ENCODE measurements at places on chromosomes 2 and 18.
A peak's percentile ranks its signal among the peaks of the same experiment; 100 is the strongest.

GRCh38 chr2:101263377-101263800, 10.7 kb downstream of the CNOT11 start:
- DNase-seq = no peak

GRCh38 chr2:8107150-8107549, 574.7 kb upstream of the ID2 start:
- DNase-seq = no peak

DNA sequence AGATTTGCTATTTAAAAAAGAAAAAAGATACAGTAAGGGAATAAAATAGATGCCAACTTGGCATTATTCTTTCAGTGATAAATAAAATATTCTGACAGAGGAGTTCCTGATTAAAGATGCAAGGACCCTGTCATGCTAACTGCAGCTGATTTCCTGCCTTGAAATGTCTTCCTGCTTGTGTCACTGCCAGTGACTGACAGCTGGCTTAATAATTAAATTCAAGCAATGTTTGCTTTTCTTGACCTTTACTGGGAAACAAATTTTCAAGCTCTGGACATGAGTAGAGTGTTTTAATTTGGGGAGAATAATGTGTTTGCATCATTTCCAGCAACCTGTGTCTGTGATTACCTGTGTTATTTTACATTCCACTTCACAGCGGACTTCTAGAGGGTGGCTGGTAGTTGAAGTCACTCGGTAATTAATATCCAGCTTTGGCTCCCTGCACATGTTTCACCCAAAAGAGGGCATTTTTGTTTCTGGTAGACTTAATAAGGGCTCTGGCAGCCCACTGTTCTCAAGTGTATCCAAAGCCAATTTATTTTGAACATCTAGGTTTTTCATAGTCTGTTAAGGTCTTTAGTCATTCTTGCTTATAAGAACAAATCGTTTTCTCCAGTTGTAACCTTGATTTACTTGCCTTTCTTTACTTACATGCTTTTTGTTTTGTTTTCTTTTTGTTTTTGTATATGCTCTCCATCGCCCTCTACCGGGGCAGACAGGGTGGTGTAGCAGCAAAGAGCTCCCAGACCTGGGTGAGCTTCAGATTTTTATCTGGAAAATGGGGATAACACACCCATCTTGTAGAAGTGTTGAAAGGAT, 48.5 kb upstream of the PROKR1 start:
- DNase-seq = peak; percentile 23

DNA sequence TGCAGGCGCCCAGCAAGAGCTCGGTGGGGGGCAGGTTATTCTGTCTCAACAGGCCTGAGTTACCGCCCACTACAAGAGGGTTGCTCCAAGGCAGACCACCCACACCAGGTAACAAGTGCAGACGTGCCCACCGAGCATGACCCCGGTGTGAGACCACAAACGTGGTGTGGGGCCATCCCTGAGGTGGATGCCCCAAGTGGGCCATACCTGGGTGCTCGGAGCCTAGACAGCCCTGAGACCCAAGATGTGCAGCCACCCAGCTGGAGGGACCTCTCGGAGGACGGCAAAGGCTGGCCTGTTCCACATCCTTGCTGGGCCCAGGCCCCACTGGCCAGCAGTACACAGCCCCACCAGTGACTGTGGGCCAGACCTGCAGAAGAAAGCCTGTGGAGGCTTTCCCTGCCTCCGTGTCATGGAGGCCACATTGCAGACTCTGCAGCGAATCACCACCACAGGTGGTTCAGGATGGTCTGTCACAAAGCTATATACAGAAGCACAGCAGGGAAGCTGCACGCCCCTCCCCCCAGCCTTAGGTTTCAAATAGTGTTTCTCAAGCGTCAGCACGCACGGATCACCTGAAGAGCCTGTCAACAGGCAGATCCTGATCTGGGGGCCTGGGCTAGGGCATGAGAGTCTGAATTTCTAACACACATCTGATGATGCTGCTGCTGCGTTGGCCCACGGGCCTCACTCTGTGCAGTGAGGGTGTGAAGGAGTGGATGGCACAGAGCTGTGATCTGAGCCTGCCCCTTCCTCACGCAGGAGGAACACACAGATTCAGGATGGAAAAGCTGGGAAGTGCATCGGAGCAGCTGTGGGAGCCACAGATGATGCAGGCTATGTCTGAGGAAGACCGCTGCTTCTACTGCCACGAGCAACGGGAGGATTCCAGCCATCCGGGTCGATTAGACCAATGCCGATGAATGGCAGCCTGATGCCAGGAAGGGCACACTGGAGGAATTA, 96.8 kb downstream of the UXS1 start:
- DNase-seq = no peak

DNA sequence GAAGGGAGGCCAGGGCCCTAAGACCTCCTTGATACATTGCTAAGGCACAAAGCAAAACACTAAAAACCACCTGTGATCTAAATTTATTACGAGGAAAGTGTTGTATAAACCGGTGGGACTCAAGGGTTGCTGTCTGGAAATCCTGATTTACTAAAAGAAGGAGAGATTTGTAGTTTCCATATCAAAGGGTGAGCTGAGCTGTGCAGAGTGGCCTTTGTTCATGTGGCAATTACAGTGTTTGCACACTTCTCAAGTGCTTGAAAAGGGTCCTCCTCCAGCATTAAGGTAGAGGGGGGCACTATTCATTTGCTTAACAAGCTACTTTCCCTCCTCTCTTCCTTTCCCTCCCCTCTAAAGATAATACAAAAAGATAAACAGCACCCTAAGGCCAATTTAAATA, 30.5 kb upstream of the ITGA4 start:
- DNase-seq = no peak

DNA sequence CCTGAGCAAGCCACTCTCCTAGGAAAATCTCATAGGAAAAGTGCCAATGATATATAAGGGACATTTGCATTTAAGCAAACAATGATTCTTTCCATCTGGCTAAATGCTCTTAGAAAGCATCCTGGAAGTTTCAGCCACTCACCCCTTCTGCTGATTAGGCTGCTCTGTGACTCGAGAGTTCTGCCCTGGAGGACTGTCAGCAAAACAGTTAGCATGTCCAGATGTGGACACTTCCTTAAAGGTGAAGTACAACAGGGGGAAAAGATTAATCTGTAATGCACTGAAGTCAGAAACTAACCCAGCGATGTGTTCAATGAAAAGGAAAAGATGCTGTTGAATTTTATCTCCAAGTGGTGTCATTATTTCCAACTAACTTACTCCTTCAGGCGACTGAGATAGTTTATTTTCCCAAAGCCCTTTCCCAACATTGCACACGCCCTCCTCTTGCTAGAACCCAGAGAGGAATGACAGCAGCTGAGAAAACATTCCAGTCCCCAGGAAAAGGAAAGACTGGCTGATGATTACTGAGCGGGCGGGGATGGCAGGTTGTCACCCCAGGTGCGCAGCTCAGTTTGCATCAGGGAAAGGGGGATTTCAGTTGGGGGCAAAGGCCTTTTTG, 214.0 kb downstream of the SS18 start:
- no peak for DNase-seq

- no peak for DNase-seq
Observed at GRCh38 chr18:39741755-39742466, 2176.3 kb upstream of the CELF4 start.

DNA sequence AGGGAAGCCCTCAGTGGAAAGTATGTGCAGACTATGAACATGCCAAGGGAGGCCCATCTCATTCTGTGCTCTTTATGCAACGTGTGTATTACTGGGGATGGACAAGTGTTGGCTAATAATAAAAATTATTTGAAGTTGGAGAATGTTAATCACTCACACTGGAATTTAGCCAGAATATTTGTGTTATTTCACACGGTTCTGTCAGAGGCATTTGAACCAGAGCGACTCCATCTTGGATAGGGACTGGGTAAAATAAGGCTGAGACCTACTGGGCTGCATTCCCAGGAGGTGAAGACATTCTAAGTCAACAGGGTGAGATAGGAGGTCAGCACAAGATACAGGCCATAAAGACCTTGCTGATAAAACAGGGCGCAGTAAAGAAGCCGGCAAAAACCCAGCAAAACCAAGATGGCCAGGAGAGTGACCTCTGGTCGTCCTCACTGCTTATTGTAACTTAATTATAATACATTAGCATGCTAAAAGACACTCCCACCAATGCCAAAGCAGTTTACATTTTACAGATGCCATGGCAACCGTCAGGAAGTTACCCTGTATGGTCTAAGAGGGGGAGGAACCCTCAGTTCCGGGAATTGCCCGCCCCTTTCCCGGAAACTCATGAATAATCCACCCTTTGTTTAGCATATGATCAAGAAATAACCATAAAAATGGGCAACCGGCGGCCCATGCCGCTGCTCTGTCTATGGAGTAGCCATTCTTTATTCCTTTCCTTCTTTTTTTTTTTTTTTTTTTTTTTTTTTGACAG, 2.6 kb upstream of the FZD5 start:
- no peak for DNase-seq

- no peak for DNase-seq
Observed at GRCh38 chr18:58468191-58468590, 160.7 kb downstream of the ALPK2 start.

GRCh38 chr18:75612456-75612855, 185.0 kb upstream of the SMIM21 start:
- no peak for DNase-seq

GRCh38 chr2:14673351-14673875, 40.9 kb downstream of the LRATD1 start:
- DNase-seq = no peak

- DNase-seq = no peak
Observed at GRCh38 chr2:218224186-218224585, 7.2 kb downstream of the ARPC2 start.

- no peak for DNase-seq
Observed at GRCh38 chr18:55497825-55498403, 90.1 kb downstream of the TCF4 start.

DNA sequence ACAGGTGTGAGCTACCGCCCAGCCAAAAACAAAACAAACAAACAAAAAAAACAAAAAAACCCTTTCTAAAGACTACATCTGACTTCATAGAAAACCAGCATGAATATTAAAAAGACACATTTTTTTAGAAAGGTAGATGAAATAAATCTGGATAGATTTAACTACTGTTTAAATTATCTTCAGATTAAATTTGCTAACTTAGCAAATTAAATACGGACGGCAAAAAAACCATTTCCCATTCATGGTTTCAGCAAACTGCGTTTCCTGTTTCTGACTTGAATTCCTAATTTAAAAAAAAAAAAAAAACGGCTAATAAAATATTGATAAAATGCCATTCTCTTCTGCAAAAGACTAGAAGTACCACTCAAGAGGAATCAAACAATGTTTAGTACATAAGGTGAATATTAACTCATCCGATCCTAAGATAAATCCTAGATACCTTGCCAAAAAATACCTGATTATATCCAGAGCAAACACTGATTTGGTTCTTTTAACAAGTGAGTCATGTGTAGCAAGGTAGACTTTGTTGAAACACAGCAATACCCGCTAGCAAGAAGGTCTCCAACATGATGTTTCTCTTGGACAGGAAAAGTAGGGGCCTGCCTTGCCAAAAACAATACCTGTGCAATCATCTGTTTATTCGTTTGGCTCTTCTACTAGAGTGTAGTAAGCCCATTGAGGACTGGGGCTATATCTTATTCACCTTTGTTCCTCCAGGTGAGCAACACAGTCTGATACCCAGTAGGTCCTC, 96.2 kb downstream of the BARD1 start:
- DNase-seq = no peak

DNA sequence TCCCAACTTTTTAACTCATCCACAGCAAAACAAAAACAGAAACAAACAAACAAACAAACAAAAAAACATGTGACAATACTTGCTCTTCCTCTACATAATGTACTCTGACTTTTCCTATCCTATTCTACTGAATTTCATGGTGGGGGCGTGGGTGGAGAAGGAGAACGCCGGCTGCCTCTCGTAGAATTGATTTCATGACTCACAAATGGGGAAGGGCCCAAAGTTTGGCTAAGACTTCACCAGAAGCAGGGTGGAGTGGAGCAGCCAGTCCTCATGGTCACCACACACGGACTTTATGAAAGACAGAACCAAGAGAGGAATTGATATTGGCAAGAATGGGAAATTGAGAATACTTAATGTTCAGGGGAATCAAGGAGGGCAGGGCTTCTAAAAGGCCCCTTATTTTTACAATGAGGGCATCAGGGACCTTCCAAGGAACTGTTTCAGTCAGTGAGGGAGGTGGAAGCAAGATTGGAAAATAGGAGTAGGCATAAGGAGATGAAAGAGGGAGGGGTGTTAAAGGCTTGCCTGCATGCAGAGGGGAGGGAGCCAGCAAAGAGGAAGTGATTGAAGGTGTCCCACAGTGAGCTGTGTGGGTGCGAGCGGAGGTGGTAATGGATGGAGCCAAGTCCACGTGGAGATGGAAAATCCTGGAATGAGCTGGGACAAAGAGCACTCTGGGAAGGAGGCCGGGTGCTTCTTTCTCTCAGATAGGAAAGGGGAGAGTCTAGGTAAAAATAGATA, 27.9 kb downstream of the MARCHF4 start:
- no peak for DNase-seq

- peak; percentile 33 for DNase-seq
Observed at GRCh38 chr2:234881413-234882241, 70.2 kb upstream of the SH3BP4 start.

- no peak for DNase-seq
Observed at GRCh38 chr2:10922307-10923007, 10.7 kb downstream of the KCNF1 start.

- no peak for DNase-seq
Observed at GRCh38 chr2:127421871-127422558, 3.8 kb downstream of the PROC start.

DNA sequence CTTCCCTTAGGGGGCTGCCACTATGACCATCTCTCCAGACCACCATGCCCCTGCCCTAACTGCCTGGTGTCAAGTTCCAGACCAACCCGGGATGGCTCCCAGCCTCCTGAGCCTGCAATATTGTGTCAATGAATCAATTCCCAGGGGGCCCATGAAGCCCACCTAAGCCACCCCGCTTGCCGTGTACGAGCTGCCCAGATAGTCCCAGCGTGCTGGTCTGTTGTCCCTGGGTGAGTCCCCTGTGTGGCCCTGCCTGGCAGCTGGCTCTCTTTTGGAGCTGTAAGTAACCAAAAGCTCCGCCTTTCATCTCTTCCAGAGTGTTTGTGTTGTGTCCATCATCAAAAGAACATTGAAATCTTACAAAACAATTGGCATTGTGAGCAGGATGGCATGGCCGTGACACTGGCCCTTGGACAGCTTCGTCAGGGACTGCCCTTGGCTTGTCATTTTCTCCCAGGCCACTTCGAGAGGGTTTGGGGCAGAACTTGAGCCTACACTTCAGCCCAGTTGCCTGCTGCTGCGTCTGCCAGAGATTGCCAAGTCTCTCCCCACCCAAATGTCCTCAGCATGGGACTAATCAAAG, 11.3 kb upstream of the MAL start:
- no peak for DNase-seq

DNA sequence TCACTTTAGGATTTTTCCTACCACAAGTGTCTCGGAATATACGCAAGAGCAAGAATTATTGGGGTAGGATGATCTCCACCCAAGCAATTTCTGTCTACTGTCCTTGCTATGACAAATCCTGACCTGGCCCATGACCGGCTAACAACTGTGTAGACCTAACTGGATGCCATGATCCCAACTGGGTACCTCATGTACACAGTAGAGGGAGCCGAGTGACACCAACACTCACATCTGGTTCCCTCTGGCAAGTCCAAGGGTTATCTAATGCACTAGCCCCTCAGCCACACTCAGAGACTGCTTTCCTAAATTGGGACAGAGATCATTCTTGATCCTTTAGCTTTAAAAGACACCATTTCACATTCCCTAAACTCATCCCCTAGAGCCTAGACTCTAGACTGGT, 60.7 kb upstream of the ZNF532 start:
- no peak for DNase-seq

GRCh38 chr2:120552800-120553481, 182.7 kb upstream of the GLI2 start:
- no peak for DNase-seq

GRCh38 chr2:3399829-3400228, 20.3 kb downstream of the TRAPPC12 start:
- no peak for DNase-seq

Data from activated CD4-positive, alpha-beta T cell treated with anti-CD3 and anti-CD28 coated beads for 24 hours (primary cell).